CD4-positive, alpha-beta T cell treated with Interleukin-21 for 1 hour (primary cell): ENCODE measurements at places on chromosomes 3 and 15.

DNA sequence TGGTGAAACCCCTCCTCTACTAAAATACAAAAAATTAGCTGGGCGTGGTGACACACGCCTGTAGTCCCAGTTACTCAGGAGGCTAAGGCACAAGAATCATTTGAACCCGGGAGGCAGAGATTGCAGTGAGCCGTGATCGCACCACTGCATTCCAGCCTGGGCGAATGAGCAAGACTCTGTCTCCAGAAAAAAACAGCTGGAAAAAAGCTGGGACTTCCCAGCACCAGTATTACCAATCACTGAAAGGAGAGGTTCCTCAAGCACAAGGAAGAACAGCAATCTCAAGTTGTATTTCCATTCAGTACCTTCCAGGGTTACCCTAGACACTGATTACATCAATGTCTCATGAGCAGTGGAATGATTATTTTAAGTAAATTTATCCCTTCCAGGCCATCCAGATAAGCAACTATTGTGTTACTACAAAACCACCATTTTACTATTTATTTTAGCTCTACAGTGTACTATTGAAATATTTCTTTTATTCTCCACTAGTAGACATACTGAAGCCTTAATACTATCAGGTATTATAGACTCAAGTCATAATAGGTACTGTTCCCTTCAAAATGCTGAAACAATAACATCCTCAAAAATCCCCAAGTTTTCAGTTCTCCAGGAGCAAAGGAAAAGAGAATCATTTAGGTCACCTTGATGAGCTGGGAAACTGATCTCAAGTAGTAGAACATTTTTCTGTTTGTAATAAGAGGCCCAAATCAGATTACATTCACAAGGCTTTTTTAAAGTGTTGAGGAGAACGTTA, 54.8 kb upstream of the VGLL4 start:
- no peak for DNase-seq

DNA sequence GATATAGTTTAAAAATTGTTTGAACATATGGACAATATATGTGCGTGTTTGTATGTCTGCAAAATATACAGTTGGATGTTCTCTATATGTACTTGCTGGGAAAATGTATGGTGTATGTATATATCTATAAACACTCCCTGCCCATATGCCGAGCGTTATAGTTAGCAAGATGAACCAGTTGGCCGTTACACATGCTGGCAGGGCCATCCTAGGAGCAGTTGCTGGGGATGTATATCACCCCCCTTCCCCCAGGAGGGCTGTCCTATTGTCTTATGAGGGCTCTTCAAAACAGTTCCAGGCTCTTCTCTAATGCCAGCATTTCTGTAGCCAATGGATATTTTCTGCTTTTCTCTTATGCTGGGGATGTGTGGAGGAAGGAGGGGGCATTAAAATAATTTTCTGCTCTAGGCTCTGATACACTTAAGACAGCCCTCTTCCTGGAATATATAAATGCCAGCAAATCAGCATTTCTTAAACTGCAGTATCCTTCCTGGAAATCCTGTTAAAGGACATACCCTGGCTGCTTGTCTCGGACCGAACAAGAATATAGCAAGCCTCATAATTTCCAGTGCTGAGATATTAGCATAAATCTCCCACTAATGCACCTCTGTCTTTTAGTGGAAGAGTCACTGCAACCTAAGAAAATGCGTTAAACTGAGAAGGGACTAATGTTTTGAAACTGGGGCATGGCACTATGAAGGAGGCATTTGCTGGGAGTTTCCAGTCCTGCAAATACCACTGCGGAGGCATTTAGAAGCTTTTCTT, 134.4 kb downstream of the MDFIC2 start:
- no peak for DNase-seq

DNA sequence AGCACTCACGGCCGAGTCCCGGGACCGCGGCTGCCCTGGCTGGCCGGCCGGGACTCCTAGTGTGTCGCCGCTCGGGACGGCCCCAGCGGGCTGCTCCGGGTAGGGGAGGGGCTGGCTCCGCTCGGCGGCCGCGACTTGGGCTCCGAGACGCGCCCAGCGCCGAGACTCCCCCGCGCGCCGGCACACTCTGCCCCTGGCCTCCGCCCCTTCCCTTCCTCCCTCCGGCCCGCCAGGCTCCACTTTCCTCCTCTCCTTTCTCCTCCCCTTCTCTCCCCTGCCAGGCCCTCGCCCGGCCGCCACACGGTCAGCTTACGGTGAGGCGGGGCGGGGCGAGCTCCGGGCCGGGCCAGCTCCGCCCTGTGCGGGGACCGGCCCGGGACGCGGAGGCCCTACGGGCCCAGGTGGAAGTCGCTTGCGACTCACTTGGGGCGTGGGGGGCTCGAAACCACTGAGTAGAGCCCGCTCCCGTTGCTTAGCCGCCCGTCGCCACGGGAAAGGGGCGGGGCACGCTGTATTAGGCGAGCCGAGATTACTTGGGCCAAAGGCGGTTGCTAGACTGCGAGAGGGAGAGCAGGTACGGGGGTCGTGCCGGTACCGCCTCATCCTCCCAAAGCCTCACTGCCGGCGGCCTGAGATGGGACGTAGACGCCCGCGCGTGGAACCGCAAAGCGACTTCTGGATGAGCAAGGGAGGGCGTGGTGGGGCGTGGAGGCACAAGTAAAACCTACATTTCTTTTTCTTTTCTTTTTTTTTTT, at the start of gene ITGB5:
TSS of gene ITGB5 (minus strand) at position 189 of the 755 bp plus-strand sequence. CDS start 365 bp downstream, outside the sequence.
- peak; percentile 8 for DNase-seq

- no peak for DNase-seq
These were observed 6.6 kb downstream of the ACOX2 start for GRCh38 chr3:58530354-58530865.

DNA sequence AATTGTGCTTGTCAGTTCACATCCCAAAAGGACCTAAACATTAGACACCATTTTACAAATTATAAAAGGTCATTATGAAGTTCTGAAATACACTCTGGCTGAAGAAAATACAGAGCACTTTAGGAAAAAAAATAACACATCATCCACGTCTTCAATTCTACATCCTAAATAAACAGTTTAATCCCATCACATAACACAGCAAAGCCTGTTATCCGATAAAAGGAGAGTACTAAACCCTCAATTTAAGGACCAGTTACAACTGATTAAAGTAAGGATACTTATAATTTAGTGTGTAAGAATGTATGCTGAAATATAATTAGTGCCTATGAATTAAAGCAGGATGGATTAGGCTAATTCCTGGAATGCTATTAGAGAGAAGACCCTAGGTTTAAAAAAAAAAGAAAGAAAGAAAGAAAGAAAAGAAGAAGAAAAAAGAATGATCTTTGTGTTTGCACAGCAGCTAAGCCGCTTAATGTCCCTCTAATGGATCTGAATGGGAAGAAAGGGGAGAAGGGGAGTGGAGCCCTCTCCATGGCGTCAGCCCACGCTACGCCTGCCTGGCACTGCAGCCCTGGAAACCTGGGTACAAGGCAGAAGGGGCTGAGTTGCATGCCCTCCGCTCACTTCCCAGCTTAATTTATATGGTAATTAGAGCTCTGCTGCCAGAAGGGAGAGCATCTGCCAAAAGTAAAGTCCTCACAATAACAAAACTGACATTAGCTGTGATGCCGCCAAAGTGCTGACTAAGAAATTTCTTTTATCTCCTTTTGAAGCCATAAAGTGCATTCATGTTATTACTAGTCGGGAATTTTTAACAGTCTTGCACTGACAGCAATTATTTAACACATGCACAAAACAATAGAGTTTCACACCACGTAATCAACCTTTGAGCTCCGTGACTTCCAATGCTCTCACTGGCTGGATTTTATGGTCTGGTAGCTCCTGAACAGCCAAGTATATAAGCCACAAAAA, 90.0 kb downstream of the FSIP1 start:
- no peak for DNase-seq

DNA sequence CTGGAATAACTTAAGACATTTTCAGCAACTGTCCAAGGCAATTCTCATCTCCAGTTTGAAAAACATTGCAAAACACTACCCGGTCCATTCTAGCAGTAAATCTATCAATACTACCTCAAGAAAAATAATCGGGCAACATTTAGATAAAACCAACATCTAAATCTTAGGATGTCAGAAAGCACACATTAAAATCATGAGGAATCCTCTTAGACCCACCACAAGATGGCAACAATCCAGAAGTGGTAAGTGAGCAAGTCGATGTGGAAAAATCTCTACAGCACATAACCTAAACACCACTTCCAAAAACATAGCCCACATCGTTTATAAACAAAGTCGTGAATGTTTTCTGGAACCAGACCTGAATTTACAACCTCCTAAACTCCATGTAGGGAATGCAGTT, 5.7 kb downstream of the PLCH1 start:
- DNase-seq, result no peak

- DNase-seq, result peak; percentile 34
These were observed 111.7 kb downstream of the NUP210 start for GRCh38 chr3:13308380-13308801.

GRCh38 chr3:171383206-171384018, 76.8 kb downstream of the TNIK start:
- DNase-seq, result no peak

- DNase-seq, result no peak
These were observed 1.6 kb downstream of the PLXNA1 start for GRCh38 chr3:126984391-126985131.

DNA sequence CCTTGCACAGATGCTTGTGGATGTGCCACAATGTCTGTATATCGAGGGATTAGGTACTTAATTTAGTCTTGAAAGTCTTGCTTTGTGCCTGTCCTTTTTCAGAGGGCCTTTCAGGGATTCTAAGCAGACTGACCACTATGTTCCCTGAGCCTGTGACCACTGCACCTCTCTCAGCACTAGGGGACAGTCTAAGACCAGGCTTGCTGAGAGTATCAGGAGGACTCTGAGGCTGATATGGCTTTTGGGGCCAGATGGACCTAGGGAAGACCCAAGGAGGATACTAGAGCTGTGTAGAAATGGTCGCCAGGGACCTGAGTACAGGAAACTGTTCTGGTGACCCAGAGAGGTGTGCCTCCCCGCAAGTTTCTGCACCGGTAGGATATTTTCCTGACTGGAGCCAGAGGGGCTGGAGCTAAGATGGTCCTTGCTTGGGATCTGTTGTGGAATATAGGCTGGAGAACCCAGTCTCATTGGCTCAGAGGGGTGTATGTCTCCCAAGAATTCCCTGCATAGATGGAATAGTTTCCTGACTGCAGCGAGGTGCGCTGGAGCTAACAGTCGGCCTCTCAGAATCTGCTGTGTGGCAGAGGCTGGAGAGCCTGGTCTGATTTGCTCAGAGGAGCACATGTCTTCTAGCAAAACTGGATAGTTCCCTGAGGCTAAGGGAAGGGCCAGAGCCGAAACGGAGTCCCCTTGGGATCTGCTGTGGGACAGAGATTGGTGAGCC, 213.2 kb upstream of the DCBLD2 start:
- no peak for DNase-seq

GRCh38 chr3:187739094-187739560, 6.1 kb downstream of the BCL6 start:
- DNase-seq, result no peak

DNA sequence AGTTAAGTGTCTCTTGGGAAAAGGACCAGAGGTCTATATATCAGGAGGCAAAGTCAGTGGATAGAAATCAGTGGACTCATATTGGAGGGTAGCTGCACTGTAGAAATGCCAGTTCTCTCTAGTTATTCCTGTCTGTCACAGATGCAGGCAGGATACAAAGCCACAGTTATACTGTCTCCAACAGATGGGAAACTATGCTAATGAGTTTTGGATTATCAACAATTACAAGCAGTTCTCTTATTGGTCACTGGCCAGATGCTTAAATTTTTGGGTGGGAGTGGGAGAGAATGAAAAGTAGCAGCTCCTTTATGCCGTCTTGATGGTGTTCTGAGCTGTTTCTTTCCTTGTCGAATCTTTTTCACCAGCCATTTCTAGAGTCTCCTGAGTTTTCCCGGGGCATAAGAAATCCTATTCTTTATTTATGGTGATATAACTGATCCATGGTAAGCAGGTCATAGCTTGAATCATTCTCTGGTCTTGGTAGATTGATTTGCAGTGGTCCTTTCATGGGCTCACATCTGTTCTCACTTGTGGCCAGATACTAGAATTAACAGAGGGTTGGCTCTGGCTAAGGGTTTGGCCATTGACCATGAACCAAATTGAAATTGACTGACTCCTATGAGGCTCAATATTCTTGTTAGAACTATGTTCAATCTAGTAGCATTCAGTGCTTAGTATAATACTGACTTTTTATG, 44.6 kb upstream of the RBMS3 start:
- no peak for DNase-seq

DNA sequence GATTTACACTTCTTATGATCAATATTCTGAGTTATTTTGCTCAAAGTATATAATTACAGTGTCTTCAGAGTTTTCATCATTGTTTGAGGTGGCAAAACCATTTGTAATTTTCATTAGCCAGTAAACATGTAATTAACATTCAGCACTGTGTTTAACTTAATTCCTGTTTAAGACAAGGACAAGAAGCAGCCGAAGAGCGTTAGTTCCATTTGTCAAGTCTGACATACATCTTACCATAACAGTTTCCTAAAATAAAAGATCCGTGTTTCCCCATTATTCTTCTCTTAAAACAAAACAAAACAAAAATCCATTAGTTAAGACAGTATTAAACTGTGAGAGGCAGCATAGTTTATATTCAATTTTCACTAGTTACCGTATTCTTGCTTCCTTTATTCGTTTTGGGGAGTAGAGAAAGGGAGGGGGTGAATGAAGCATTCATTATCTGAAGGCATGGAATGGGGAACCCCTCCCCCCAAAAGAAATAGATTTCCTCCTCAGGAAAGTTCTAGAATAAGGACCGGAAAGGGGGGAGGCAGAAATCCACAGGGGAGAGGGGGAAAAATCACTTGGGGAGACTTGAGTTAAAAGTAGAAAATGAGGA, 5.5 kb upstream of the NR2F2 start:
- DNase-seq, result no peak

DNA sequence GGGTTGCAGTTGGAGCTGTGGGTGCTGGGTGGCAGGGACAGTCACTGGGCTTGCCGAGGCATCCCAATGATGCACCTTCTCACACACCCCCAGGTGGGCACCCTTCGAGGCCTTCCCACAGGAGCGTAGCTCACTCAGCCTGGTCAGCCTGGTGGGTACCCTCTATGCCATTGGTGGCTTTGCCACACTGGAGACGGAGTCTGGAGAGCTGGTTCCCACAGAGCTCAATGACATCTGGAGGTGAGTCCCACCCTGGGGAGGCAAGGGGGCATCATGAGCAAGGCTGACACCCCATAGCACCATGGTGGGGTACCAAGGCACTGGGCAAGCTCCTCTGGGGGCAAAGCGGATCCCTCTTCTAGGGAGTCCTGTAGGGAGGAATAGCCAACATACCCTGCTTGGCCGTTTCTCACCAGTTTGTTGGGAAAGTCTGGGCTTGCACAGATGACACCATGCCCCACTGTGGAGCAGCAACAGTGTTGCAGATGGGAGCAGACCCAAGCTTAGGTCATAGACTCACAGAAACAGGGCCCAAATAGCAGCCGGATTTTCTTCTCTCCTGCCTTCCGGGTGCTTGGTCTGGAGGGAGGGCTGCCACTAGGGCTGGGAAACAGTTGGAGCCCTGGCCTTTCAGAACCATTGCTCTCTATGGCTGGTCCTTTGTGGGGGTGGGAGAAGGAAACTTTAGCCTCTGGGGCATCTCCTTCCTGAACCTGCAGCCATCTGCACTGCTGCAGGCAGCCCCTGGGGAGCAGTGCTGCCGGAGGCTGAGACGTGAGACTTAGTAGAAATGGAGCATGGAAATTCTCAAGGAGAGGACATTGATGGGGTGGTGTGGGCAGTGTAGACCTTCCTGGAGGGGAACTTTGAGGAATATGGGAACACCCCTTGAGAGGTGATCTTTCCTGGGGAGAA, 5.7 kb downstream of the KLHL40 start:
- no peak for DNase-seq
